ENCODE measurements at places on chromosomes 1 and 21.

DNA sequence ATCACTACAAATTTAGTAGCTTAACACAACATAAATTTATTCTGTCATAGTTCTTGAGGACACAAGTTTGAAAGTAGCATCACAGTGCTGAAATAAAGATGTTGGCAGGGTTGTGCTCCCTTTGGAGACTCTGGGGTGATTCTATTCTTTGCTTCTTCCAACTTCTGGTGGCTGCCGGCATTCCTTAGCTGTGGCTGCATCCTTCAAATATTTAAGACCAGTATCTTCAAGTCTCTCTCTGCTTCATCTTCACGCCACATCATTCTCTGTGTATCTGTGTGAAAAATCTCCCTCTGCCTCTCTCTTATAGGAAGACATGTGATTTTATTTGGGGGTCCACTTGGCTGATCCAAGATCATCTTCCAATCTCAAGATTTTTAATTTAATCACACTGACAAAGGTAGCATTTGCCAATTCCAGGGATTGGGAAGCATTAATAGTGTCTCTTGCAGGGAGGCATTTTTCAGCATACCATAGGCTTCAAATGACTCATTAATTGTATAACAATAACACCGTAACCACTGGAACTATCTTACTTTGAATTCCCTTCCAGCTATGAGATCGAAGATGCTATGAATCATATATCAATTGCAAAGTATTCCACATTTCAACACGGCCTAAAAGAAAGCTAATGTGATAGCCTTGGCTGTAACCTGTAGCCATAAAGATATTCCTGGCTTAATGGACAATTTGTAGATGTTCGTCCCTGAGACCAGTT is 74.6 kb downstream of the DPT start:
- DNase-seq: no peak

DNA sequence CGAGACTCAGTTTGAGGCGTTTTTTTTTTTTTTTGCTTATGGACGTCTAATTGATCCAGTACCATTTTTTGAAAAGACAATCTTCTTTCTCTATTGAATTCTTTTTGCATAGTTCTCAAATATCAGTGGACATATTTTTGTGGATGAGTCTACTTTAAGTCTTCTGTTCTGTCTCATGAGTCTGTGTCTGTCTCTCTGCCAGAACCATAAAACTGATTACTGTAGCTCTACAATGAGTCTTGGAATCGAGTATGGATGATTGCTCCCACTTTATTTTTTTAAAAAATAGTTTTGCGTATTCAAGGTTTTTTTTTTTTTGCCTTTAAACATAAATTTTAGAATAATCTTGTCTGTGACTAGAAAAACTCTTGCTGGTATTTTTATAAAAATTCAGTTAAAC is 323.5 kb downstream of the ZNF326 start:
- no peak for DNase-seq

DNA sequence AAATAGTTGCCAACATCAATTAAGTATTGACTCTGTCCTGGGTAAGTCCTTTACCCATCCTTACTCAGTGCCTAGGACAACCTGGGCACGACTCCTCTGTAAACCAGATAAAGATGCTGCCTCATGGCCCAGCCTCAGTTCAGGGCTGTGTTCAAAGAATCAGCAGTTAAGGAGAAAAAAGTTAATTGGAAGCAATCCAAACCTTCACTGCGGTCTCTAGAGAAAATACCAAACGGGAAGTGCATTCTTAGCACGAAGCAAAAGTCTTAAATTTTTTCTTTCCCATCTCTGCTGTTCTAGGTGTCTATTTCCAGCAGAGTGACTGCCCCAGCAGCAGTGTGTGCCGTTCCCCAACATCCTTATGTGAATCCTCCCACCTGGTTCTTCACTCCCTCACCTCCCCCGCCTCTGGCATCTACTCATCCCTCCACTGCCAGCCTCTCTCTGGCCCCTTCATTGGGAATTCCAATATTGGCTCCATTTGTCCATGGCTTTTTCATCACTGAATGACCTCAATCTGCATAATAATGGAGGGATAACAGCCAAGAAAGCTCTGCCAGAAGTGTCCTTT is 23.2 kb downstream of the KANK4 start:
- no peak for DNase-seq

DNA sequence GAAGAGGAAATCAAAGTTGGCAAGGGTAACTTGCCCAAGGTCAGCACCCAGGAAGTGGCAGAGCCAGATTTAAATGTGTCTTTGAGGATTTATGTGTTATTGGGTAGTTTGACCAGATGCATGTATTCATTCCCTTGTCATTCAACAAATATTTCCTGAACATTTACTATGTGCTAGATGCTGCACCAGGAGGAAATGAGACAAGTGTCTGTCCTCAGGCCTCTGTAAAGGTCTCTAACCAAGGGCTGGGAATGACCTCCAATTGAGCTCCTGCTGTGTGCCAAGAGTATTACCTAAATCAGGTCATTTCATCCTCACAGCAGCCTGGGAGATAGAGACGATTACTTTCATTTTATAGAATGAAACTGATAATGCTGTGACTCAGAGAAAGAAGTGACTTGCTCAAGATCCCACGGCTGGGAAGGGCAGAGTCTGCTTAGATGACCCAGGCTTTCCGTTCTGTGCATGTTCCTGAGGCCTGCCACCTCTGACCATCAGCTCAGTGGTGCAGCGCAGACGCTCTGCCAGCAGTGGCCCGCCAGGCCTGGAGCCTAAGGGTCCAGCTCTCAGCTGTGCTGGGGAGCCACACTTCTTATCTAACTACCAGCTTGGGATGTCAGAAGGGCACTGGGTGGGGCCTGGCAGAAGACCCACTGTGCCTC is 3.5 kb upstream of the TTC22 start:
- DNase-seq: no peak

- no peak for DNase-seq
These were observed 16.7 kb downstream of the COLGALT2 start for GRCh38 chr1:184020855-184021254.

DNA sequence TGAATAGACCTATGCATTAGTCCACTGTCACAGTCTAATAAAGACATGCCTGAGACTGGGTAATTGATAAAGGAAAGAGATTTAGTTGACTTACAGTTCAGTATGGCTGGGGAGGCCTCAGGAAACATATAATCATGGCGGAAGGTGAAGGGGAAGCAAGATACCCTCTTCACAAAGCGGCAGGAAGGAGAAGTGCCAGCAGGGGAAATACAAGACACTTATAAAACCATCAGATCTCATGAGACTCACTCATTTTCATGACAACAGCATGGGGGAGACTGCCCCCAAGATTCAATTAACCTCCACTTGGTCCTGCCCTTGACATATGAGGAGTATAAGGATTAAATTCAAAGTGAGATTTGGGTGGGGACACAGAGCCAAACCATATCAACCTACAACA is 59.4 kb downstream of the CAPN9 start:
- no peak for DNase-seq

DNA sequence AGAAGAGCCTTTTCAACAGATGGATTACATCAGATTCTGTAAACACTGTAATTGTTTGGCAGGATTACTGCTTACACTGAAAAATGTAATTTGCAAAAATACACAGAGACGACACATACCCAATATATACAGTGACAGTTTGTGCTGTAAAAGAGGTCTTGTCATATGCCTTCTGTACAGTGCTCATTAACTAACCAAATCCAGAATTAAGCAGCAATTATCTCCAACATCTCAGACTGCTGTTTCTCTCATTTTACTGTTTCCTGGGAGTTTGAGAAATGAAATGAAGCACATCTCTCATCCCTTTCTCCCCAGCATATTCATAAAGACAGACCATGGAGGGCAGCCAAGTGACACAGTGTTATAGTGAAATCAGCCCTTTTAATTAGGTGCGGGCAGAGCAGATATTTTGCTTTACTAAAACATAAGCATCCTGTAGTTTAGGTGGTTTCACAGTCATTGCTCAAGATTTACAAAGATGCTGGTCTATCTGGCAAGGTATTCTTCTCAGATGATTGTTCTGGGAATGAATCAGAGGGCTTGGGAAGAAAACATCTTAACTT is 618.4 kb upstream of the USP24 start:
- no peak for DNase-seq

DNA sequence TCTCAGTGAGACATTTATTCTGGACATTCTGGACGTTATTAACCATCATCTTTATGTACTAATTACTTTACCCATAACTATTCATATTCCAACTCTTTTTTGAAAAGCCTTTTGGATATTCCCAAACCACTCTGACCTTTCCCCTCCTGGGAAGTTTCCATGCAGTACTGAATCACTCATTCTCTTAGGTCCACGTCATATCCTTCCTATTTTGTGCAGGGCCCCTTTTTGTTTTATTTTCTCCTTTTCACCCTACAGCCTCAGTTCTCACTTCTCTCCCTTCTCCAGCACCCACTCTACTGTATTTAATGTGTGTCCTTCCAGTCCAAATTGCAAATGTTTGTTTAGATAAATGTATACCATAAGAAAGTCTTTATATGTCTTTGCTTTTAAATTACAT is 16.4 kb upstream of the ATP1A1 start:
- DNase-seq: no peak

GRCh38 chr1:205298191-205298994 is 23.2 kb downstream of the NUAK2 start:
- DNase-seq: no peak

DNA sequence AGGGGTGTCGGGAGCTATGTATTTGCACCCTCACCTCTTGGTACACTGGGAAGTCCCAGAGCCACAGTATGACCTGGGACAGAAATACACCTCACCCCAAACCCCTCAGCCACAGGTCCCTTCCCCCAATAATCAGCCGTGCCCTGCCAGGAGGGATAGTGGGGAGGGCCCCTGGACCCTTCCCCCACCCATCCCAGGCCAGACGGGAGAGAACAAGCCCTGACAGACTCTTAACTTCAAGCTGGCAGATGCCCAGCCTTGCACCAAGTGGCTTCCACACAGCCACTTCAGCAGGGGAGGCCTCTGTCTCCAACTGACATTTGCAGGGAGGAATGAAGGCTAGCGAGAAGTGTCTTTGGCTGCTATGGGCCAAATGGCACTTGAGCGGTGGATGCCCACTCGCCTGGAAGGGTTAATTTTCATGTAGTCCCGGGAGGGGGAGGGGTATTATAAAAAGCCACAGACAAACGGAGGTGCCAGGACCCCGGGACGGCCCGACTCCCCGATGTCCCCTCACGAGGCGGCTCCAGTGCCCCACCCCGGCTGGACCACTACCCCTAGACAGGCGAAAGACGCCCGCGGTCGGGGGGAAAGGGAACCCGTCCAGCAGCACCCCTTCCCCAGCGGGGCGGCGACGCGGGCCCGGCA is 495 bp downstream of the SYNC start:
- no peak for DNase-seq

GRCh38 chr1:204831186-204831585 is 39.5 kb upstream of the NFASC start:
- DNase-seq: no peak

DNA sequence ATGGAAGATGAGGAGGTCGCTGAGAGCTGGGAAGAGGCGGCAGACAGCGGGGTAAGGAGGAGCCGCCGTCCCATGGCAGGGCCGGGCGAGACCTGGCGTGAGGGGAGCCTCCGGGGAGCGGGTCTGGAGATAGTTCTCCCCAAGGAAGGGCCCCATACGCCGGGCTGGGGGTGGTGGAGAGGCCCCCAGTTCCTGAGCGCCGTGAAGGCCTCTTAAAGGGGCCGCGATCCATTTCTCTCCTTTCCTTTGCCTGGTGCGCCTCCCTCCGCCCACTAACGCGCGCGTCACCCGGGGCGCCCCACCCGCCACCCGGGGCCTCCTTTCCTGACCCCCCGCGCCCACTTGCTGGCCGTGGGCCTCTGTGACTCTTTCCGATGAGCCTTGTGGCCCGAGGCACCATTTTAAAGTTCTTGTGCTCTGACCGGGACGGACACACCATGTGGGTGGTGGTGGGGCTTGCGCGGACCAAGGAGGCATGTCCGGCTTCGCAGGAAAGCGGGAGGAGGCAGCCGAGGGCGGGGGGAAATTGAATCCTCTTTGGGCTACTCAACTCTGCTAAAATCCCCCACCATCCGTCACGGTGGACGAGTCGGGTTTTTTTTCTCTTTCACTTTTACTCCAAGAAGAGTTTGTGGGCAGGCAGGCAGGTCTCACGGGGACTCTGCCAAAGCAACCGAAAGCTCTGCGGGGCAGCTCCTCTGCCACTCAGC is 371 bp downstream of the SZRD1 start:
- peak; percentile 76 for DNase-seq

GRCh38 chr1:44282704-44283426 is 69.6 kb downstream of the DMAP1 start:
- no peak for DNase-seq

- DNase-seq: peak; percentile 75
These were observed 12.5 kb downstream of the TRAF3IP3 start for GRCh38 chr1:209768354-209768774.

GRCh38 chr1:245209658-245210435 is 55.1 kb downstream of the KIF26B start:
- no peak for DNase-seq

DNA sequence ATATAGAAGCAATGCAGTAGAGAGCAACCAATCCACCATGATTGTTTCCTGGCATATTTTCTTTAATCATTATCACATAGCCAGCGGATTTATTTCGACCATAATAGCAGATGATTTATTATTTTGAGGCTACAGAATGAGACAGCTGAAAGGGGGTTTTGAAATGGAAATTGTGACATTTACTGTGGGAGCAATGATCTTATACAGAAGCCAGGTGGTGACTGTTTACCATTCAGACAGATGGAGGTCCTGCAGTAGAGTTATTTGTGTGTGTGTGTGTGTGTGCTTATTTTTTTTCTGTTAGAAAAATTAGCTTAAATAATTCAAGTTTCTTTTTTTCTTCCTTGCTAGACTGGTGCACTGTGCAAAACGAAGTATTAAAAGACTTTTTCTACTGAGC is 1784.5 kb downstream of the MRPL39 start:
- DNase-seq: no peak

- DNase-seq: no peak
These were observed 9.2 kb upstream of the NBPF11 start for GRCh38 chr1:148161053-148161901.

DNA sequence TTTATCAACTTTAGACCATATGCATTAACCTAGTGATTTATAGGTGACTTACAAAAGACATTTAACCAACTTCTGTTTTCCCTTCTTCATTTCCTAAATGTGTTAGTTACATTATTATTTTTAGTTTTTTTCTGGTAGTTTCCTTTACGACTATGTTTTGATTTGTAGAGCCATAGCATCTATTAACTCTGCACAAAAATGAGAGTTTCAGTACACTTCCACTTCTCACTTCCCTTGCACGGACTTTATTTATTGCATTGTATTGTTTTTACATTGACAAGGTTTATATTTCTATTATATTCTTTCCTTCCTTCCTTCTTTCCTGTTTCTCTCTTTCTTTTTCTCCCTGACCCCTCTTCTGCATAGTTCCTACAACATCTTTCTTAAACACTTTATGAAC is 14.7 kb downstream of the PKN2 start:
- DNase-seq: no peak

DNA sequence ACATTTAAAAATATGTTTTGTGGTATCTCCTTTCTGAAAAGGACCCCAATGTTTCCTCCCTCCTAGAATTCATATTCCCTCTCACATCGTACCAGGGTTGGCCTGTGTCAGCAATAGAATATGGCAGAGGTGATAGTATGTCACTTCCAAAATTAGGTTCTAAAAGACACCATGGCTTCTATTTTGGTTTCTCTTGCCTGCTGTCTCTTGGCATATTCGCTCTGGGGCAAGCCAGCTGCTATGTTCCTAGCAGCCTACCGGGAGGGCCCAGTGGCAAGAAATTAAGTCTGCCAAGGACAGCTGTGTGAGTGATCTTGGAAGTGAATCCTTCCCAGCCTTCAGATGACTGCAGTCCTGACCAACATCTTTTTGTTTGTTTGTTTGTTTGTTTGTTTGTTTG is 92.9 kb upstream of the PPM1J start:
- DNase-seq: no peak
